ENCODE measurements at places on chromosomes 6 and 20.

- DNase-seq: no peak
These were observed 45.9 kb downstream of the SH3BGRL2 start for GRCh38 chr6:79676785-79677736.

DNA sequence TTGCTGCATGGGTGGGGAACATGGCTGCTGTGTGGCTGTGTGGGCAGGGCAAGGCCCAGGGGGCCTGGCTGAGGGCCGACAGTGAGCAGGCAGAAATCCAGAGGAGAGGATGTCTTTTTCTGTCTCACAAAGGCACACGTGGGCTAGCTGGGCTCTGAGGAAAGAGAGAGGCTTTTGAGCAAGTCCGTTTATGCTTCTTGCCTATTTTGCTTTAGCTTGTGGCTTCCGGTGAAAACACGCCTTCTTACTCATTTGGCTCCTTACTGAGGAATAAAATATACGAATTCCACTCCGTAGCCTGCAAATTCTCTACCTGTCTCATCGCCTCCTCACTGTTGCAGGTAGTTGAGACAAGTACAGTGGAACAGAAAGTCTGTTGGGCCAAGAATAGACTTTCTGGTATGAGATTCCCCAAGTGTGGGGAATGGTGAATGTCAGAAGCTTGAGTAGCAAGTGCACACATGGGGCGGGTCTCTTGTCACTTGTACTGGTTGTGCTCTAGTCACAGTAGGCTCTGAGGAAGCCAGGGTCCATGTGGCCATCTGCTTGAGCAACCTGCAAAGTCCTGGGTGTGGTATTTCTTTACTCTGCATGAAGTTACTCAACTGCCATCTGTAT, 28.4 kb downstream of the WRNIP1 start:
- no peak for DNase-seq

DNA sequence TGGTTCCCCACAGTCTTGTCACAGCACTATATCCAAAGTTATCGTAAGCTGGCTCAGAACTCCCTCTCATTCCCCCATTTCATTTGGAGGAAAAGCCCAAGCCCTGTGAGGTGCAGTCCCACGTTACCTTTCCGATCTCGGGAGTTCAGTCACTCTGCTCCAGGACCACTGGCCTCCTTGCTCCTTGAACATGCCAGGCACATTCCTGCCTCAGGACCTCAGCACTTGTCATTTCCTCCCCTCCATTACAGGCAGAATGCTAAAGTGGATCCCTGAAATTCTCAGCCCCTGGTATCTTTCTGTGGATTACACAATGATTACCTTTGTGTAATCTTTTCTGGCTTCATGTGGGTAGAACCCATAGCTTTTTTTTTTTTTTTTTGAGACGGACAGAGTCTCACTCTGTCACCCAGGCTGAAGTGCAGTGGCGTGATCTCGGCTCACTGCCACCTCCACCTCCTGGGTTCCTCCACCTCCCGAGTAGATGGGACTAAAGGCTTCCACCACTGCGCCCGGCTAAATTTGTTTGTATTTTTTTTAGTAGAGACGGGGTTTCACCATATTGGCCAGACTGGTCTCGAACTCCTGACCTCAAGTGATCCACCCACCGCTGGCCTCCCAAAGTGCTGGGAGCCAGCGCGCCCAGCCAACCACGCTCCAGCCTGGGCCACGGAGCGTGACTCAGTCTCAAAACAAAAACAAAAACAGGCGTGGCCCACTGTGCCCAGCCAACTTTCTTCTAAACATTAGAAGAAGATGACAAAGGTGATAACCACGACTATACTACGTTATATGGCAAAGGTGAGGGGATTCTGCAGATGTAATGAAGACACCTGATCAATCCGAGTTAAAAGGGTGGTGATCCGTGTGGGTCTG, 4.0 kb upstream of the OXT start:
- DNase-seq: no peak

- DNase-seq: no peak
These were observed 141.7 kb downstream of the CD164 start for GRCh38 chr6:109240370-109241084.

DNA sequence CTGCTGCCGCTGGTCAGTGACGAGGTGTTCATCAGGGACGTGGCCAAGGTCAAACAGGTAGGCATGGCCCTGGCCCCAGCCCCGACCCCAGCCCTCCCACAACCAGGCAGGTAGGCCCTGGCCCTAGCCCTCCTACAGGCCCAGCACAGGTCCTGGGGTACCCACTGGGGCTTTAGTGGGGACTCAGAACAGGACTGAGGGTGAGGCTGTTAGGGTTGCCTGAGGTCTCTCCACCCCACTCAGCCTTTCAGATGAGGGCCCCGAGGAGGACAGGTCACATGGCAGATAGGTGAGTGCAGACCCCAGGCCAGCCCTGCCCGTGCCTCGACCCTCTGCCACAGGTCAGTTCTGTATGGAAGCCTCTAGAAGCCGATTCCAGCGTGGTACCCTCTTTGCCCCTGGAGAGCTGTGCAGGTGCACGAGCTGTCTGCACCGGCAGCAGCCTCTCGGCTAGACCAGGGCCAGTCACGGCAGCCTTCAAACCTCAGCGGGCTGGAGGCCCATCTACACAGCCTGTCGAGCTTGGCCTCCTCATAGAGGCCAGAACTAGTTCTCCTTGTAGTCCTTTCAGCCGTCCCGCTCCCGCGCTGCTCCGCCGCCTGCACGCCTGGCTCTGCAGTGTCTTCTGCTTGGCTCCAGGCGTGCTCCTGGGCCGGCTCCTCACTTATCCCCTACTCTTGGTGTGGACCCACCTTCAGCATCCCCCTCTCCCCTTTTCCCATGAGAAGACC, 35.5 kb downstream of the PYGB start:
- no peak for DNase-seq

- no peak for DNase-seq
These were observed 303 bp downstream of the MBOAT1 start for GRCh38 chr6:20211941-20212391.

DNA sequence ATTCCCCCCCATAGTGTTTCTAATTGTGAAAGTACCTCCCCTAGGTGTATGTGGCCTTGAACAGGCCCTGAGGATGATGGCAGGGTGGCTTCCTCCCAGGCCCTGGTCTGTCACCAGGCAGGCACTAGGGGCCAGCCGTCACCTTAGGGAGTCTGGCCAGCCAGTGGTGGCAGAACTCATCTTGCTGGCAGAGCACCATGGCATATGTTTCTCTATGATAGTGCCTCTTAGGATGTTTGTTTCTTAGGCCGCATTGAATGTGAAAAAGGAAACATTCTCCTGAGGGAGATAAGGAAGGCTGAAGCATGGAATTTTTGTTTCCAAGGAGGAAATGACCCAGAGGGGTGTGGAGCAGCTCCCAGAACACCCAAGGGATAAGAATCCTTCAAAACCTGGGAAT, 45.2 kb upstream of the KLHL31 start:
- no peak for DNase-seq

DNA sequence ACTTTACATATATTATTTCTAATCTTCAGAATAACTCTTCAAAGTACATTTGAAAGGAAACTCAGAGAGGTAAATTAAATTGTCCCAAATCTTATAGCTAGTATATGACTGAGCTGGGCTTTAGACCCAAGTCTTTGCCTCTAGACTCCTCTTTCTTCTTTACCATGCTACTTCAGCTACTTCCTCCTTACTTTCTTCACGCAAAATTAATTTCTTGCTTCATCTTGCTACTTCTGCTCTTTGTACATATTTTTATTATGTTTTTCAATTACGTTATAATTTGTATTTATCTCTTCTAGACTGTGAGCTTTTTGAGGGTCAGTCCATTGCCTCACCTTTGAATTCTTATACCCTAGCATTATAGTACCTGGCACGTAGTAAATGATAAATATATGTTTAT, 5.3 kb downstream of the TMEM170B start:
- DNase-seq: no peak

DNA sequence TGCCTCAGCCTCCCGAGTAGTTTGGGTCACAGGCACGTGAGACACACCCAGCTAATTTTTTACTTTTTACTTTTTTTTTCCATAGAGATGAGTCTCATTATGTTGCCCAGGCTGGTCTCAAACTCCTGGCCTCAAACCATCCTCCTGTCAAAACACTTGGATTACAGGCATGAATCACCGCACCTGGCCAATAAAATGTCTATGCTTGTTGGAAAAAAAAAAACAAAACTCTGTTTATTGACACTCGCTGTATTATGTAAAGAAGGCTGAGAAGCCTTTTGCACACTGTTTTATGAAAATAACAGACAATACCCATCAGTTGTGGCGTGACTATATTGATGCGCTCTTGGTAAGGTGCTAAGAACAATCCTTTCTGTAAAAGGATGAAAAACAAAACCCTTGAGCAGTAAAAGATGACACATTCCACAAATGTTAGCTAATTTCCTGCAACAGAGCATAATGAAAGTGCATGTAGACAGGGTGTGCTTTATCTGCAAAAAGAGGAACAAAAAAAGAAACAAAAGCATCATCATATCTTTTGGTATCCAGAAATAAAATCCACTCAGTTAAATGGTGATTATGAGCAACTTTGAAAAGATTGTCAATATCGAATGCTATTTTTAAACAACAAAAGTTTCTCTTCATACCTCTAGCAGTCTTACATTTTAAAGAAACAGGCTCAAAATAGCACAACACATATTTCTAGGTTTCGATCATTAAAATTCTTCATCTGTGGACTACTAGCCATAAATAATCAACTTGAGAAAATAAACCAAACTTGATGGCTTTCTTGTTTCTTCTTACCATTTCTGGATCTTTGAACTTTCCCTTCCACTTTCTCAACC, 108.3 kb upstream of the PHACTR1 start:
- no peak for DNase-seq

DNA sequence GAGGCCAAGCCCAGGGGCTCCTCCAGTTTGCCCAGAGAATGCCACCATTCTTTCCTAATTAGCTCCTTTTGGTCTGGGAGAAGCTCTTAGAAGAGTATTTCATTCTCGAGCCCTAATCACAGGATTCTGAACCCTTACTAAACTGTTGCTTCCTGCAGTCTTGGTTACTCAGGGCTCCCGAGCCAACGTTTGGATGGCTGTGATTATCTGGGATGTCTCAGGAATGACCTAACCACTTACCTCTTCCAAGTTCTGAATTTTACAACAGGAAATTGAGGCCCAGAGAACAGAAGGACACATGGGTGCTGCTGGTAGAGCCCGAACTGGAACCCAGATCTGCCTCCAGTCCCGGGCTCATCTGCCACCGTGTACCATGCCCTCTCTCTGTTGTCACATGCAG, 22.2 kb upstream of the PNPLA1 start:
- no peak for DNase-seq

DNA sequence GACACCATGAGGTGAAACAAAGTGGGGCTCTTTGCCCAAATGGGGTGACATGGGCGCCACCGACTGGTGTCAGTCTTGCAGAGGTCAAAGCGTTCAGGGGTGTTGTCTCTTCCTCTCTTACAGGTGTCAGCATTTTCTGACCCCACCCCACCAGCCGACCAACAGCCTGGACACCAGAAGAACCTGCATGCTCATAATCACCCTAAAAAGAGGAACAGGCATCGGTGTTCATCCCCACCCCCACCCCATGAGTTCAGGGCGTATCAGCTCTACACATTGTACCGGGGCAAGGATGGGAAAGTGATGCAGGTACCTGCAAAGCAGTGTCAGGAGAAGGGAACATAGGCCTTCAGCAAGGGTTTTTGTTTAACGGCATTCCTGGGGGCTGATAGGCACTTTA, 14.8 kb downstream of the LYRM2 start:
- no peak for DNase-seq

Measured in glomerular endothelial cell (primary cell).